ENCODE measurements at places on chromosomes 5 and 9.
A peak's percentile ranks its signal among the peaks of the same experiment; 100 is the strongest.

- no peak for DNase-seq
Measured at GRCh38 chr9:132381966-132382541, 24.6 kb downstream of the TTF1 start.

GRCh38 chr5:27124590-27124989 lies 86.2 kb upstream of the CDH9 start:
- DNase-seq, result peak; percentile 15

DNA sequence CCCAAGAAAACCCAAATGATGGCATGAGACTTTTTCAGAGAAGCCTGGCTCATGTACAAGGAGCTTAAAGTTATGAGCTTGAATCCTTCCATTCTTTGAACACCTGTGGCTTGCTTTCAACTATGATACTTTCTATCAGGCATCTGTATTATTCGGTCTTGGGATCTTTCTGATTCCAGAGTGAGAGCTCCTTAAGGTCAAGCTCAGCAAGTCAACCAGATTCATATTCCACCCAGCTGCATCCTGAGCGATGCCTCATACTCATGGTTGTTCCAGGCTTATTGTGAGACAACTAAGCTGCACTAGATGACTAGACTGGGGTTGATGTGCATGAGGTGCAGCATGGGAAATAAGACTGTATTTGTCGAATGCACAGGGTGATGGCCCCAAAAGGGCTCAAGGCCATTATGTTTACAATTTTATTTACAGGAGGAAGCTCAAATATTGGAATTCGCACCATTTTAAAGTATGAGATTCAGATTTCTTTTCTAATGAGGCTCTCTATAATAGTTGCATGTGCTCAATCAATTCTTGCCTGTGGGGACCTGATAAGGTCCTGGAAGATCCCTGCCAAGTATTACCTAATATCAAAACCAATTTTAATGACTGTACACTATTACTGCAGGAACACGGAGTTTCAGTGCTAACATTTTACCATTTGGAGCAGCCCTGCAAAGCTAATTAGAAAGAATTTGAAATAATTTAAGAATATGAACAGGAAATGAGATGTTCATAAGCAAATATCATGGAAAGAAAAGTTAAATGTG lies 453.8 kb downstream of the SEMA5A start:
- DNase-seq, result no peak

DNA sequence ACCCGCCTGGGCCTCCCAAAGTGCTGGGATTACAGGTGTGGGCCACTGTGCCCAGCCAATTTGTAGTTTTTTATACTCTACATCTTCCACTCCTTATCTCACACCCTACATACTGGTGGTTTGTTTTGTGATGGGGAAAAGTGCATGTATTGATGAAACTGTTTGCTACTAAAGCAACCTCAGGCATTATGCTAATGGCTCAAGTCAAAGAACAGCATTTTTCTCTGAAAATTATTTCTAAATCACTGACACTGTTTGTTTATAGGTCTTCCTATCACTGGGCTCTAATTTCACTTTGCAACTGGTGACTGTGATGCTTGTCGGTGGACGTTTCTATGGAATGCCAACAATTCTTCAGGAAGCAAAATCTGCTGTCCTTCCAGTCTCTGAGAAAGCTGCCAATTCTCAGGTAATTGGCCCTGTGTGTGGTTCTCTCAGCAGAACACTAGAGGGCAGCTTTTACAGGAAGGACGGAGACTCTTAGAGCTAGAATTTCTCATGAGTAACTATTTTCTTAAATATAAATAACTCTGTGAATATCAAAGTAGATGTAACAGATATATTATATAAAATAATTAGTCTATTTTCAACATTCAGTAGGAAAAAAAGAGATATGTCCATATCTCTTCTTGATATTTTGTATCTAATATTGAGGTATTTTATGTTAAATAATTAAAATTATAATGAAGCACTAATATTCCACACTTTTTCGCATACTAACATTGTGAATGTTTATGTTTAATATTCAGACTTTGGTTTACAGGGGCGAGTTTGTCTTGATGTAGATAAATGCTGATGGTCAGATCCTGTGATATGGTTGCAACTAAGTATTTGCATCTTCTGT lies 244.1 kb downstream of the ADGRV1 start:
- DNase-seq, result peak; percentile 33

DNA sequence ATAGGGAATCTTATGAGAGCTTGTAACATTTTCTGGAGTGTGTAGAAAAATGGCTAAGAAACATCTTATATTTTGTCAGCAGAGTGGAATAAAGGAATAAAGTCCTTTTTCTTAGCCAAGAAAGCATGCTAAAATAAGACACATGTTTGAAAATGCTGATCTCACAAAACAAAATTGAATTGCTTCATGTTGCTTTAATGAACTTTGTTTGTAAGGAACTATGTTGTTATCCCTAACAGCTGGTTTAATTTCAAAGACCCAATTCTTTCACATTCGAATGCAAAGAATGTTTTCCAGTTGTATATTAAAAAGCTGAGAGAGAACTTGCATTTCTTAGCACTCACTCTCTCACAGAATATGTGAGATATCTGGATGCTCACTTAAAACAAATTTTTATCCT lies 107.6 kb downstream of the MUSK start:
- no peak for DNase-seq

- DNase-seq, result no peak
Measured at GRCh38 chr9:137879566-137880150, 2.1 kb downstream of the CACNA1B start.

GRCh38 chr5:24226479-24226878 lies 418.3 kb downstream of the CDH10 start:
- no peak for DNase-seq

- DNase-seq, result no peak
Measured at GRCh38 chr5:95358848-95359247, 32.3 kb upstream of the FAM81B start.

GRCh38 chr9:128568470-128569078 lies 16.2 kb downstream of the SPTAN1 start:
- no peak for DNase-seq

DNA sequence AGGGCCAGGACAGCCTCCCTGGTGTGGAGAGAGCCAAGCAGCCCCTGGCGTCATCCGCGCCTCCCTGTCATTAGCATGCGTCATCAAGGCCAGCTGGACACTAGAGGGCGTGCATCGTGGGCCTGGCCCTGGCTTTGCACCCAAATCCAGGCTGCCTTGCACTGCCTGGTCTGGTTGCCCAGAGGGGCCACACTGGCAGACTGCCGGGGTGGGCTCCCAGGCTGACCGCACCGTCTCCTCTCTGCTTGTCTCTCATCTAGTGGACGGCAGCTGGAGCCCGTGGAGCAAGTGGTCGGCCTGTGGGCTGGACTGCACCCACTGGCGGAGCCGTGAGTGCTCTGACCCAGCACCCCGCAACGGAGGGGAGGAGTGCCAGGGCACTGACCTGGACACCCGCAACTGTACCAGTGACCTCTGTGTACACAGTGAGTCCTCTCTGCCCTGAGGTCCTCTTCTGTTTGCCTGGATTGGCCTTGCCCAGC lies 29.0 kb downstream of the HK3 start:
- no peak for DNase-seq

DNA sequence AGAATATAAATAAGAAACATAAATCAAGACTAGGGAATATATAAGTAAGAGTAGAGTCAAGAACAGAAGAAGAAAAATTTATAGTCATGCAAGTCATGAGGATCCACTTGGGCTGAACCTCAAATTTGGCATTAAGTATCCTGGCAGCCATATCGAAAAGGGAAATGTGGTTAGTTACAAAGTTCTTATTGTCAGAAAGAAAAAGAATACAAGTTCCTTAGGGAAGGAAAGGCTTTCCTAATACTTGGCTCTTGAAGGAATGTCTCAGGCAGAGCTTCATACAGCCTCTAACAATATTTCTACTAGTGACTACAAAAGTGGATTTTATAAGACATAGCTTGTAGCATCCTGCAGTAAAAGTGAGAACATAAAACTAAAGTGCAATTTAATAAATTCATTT lies 45.4 kb downstream of the TMEM252 start:
- no peak for DNase-seq

DNA sequence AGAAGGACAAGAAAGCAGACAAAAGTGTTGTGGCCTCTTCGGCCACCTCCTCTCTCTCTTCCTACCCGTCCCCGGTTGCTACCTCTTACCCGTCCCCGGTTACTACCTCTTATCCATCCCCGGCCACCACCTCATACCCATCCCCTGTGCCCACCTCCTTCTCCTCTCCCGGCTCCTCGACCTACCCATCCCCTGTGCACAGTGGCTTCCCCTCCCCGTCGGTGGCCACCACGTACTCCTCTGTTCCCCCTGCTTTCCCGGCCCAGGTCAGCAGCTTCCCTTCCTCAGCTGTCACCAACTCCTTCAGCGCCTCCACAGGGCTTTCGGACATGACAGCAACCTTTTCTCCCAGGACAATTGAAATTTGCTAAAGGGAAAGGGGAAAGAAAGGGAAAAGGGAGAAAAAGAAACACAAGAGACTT lies 2.4 kb downstream of the EGR1 start:
- DNase-seq, result no peak

DNA sequence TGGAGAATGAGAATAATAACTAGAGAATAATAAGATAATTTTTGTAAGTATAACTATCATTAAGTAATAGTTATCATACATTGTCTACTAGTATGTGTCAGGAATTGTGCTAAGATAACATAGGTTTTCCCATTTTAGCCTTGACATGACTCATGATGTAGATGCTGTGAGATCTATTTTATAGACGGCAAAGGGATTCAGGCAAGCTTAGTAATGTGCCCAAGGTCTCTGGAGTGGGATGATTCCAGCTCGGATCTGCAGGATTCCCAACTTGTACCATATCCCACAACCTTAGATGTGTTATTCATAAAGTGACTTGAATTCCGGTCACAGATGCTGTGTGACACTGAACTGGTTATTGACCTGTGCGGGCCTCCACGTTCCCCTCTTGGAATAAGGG lies 51.5 kb downstream of the IL31RA start:
- no peak for DNase-seq

- DNase-seq, result no peak
Measured at GRCh38 chr9:105967797-105968196, 273.5 kb downstream of the TMEM38B start.

GRCh38 chr9:134441227-134442084 lies 115.2 kb downstream of the RXRA start:
- no peak for DNase-seq

GRCh38 chr5:2387634-2388325 lies 363.7 kb downstream of the IRX2 start:
- peak; percentile 100 for DNase-seq

GRCh38 chr5:138282920-138283742 lies 8.7 kb upstream of the GFRA3 start:
- peak; percentile 10 for DNase-seq

- DNase-seq, result no peak
Measured at GRCh38 chr5:43675357-43675756, 72.4 kb downstream of the NNT start.

GRCh38 chr9:72579880-72580550 lies 58.6 kb downstream of the TMC1 start:
- no peak for DNase-seq

DNA sequence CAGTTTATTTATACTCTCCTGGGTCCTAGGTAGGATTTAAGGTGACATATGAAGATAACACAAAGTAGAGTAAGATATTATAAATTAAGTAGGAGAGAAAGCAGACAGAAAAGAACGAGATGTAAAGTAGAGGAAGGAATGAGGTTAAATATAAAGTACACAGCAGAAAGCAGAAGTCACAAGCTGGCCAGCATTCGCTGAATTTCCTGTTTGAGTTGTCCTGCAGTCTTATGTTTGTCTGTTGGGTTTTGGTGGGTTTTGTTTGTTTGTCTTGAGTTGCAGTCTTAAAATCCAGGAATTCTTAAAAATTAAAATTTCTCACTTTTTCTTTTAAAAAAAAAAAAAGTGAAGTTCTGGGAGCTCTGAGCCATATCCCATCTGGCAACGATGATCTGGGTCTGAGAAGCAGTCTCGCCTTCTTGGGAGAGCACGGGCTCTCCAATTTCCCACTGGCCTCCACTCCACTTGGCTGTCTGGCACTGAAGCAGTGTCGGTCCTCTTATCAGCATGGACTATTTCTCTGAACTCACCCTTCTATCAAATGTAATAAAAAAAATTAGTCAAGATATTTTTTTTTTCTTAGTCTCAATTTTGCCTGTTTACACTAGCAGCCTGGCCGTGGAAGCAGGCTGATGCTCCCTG lies 2.0 kb downstream of the S100Z start:
- DNase-seq, result no peak

GRCh38 chr9:129262261-129262660 lies 84.2 kb upstream of the IER5L start:
- no peak for DNase-seq

DNA sequence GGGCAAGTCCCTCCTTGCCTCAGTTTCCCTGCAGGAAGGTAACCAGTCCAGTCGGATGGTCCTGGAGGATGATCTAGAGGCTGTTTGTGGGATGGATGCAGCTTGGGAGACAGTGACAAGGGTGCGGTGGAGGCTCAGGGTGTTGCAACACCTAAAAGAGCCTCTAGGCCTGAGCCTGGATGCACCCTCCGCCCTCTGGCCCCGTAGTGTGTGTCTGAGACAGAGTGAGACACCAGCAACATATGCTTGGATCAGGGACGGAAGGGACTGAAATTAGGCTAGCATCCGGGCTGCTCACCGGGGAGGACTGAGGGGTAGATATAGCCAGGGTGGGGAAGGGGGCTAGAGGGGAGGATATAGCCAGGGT lies 1.1 kb downstream of the CRAT start:
- DNase-seq, result no peak

- DNase-seq, result peak; percentile 0
Measured at GRCh38 chr5:59685793-59686192, 207.7 kb downstream of the PDE4D start.

GRCh38 chr9:111474385-111474784 lies 9.8 kb downstream of the ECPAS start:
- DNase-seq, result peak; percentile 77

- DNase-seq, result no peak
Measured at GRCh38 chr5:84433461-84433860, 48.8 kb upstream of the EDIL3 start.

GRCh38 chr5:95631991-95632675 lies 12.2 kb downstream of the GPR150 start:
- DNase-seq, result no peak

GRCh38 chr9:133473743-133474142 lies 5.2 kb downstream of the SLC2A6 start:
- no peak for DNase-seq

- DNase-seq, result no peak
Measured at GRCh38 chr9:38060681-38061080, 8.3 kb downstream of the SHB start.

DNA sequence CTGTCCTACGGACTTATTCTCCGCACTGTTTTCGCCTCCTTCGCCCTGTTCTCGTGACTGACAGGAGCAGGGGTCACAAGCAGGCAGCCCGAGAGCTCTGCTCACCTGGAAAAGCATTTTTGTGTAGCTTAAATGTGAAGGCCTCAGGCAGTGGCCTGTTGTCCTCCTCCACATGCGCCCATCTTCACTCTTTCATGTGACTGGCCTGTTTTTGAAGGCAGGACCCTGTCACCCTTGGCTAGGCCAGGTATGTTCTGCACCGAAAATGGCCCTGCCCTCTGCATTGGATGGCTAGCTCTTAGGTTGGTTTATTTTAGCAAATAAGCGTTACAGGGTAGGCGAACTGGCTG lies 614 bp upstream of the CPLANE1 start:
- no peak for DNase-seq

GRCh38 chr9:119802133-119802532 lies 432.9 kb upstream of the BRINP1 start:
- no peak for DNase-seq
